ENCODE measurements at places on chromosomes 12 and 14. TPM values are rescaled to one million over a fixed set of nuclear protein-coding genes. Genes with fewer than 3 reads are reported as not detected.
A peak's percentile ranks its signal among the peaks of the same experiment; 100 is the strongest.

DNA sequence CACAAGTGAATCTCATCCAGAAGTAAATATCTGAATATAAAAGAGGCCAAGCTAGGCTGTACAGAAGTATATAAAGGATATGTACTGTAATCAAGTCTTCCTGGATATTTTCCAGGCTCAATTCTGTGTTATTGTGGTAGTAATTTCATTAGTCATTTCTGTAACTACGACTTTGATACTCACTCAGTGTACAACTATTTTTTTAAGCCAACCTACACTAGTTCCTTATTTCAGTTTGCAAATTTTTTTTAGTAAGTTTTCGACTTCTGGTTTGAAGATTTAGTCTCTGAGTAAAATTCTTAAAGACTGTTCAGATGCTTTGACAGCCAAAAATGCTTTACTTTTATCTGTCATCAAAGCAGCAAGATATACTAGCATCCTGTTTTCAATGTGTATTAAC lies 130.8 kb downstream of the CAPZA3 start:
- DNase-seq = no peak

DNA sequence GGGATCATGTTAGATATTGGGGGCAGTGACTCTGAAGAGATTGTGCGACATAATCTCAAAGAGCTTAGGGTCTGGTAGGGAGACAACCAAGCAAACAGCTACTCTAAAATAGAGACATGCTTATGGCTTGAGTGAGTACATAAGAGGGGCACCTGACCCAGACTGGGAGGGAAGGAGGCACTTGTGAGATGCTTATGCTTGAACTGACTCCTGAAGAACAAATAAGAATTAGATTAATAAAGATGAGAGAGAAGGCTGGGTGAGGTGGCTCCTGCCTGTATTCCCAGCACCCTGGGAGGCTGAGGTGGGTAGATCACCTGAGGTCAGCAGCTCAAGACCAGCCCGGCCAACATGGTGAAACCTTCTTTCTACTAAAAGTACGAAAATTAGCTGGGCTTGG lies 19.1 kb downstream of the TMTC2 start:
- no peak for DNase-seq

DNA sequence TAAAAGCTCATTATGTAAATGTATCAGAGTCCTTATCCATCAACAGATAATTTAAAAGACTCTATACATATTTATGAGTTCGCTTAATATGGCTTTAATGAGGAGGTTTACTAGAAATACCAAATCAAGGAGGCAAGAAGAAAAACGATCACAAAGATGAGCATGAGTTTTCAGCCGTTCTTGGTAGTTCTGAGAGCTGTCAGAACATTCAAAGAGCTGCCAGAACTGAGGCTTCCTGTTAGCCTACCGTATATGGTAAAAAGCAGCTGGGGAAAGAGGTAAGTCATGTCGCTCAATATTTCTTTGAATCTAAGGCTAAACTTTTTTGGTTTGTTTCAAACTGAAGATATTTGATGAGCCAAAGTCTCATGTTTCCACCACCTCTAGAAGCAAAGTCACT lies 115.3 kb upstream of the PLXNC1 start:
- DNase-seq = no peak

DNA sequence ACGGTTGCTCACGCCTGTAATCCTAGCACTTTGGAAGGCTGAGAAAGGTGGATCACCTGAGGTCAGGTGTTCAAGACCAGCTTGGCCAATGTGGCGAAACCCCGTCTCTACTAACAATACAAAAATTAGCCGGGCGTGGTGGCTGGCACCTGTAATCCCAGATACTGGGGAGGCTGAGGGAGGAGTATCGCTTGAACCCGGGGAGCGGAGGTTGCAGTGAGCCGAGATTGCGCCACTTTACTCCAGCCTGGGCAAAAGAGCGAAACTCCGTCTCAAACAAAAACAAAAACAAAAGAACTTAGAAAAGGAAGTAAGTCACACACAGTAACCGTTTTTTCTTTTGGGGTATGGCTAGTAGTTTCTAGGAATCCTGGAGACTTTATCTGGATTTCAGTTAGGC lies 1.7 kb upstream of the PALS1 start:
- no peak for DNase-seq

- DNase-seq = peak; percentile 31
Observed at GRCh38 chr12:11863988-11864387, 206.8 kb upstream of the BCL2L14 start.

- no peak for DNase-seq
Observed at GRCh38 chr12:16593546-16593945, 12.4 kb downstream of the LMO3 start.

DNA sequence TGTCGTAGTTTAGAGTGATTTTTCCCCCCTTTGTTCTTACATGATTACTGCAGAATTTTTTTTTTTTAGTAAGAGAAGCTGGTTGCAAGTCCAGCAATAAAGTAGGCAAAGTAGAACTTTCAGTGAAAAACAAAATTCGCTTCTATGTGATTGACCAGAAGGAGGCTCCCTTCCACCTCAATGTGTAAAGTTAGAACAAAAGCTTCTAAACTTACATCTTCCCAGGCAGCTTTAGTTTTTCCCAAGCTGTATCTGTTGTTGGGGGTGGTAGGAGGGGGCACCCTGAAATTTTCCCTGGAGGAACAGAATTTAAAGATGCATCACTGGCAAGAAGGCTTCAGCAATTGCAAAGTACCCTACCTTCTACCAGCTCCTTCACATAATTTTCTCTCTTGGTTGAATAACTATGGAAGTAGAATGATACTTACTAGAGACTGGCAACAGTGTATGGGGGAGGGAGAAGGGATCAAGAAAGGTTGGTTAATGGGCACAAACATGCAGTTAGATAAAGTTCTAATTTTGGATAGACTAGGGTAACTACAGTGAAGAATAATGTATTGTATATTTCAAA lies 87.3 kb upstream of the E2F7 start:
- no peak for DNase-seq

DNA sequence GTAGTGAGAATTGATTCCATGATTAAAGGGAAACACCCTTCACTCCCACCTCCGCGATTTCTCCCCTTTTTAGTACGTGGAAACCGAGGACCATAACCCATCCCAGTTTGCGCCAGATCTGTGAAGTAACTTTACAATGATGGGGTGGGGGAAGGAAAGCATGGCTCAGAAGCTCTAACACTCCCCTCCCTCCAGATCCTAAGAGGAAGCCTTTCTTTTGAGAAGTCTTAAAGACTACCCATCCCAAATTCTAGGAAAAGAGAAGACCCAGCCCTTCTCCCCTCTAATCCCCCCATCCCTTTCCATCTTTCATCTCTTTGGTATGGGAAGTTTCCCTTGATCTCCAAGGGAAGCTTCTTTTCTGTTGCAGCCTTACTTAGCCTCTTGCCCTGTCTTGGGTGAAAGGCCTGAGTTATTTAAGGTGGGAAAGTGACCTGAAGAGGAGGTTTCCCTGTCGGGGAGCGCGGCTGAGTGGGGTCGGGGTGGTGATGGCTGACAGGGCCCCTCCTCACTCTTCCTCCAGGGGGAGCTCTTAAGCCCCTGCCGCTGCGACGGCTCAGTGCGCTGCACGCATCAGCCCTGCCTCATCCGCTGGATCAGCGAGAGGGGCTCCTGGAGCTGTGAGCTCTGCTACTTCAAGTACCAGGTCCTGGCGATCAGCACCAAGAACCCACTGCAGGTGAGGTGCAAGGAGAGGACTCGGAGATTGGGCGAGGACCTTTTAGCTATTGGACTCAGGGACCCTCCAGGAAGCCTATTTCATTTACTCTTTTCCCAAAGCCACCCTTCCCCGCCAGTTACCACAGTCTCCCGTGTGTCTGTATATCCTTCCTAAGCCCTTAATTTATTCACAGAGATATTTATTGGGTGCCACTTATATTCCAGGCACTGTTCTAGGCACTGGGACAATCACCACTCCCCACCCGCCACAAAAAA lies 1.8 kb downstream of the MARCHF9 start:
- DNase-seq = no peak

DNA sequence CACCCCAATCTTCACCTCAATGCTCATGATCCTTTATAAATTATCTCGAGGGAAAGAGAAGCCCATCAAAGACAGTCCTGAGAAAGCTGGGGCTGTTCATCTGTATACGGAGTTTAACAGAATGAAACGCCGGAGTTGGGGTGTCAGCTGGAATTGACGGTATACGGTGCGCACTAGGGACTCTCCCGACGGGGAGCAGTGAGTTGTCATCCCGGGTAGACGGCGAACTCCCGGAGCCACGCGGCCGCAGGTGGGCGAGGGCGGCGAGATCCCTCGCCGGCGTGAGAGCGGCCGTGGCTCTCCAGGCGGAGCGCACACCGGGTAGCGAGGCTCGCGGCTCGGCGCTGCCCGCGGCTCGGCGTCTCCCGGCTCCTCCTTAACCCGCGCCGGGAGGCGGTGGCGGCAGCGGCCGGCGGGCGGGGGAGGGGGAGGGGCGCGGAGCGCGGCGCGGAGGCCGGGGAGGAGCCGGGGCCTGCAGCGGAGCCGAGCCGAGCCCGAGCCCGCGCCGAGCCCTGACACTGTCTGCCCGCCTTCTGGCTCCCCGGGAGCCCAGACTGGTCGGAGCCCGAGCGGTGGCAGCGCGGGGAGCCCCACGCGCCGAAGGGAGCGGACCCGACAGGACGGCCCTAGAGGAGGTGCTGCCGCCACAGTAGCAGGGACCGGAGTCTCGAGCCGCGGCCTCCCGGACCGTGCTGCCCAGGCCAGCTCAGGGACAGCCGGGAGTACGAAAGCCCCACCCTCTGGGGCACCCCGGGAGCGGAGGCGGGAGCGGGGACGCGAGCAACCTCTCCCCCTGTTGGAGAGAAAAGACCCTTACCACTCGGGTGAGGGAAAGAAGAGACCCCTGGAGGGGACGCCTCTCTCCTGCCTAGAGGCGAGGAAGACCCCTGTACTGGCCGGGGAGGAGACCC lies at the start of gene FOXJ2:
FOXJ2 (plus strand) TSS at position 475 of the 911 bp plus-strand sequence. CDS start 7,117 bp downstream, outside the sequence.
- peak; percentile 75 for DNase-seq

GRCh38 chr12:67748743-67749040 lies 100.1 kb downstream of the DYRK2 start:
- no peak for DNase-seq

DNA sequence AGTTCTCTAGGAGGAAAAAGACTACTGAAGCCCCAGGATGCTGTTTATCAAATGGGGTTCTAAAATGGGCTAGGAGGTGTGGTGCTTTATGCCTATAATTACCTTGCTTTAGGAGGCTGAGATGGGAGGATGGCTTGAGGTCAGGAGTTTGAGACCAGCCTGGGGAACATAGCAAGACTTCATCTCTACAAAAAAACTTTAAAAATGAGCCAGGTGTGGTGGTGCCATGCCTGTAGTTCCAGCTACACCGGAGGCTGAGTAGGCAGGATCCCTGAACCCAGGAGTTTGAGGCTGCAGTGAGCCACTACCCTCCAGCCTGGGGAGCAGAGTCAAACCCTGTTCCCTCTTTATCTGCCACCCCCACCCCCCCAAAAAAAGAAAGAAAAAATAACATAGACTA lies 23.3 kb upstream of the SLC2A3 start:
- no peak for DNase-seq

DNA sequence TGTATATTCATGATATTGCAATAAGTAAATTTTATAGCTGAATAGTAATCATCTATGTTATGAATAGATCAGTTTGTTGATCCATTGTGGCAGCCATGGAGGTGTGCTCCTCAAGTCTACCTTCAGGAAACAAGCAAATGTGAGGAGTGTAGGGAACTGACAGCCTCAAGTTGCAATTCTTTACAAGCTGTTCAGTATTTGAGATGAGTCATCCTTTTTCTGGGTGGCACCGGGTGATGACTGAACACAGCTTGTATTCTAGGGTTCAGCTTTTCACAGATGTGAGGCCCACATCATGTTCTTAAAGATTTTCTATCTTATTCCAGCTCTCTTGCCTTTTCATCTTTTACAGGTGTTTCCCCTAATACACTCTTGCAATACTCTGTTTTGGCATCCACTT lies 452.4 kb downstream of the KCNH5 start:
- peak; percentile 0 for DNase-seq

DNA sequence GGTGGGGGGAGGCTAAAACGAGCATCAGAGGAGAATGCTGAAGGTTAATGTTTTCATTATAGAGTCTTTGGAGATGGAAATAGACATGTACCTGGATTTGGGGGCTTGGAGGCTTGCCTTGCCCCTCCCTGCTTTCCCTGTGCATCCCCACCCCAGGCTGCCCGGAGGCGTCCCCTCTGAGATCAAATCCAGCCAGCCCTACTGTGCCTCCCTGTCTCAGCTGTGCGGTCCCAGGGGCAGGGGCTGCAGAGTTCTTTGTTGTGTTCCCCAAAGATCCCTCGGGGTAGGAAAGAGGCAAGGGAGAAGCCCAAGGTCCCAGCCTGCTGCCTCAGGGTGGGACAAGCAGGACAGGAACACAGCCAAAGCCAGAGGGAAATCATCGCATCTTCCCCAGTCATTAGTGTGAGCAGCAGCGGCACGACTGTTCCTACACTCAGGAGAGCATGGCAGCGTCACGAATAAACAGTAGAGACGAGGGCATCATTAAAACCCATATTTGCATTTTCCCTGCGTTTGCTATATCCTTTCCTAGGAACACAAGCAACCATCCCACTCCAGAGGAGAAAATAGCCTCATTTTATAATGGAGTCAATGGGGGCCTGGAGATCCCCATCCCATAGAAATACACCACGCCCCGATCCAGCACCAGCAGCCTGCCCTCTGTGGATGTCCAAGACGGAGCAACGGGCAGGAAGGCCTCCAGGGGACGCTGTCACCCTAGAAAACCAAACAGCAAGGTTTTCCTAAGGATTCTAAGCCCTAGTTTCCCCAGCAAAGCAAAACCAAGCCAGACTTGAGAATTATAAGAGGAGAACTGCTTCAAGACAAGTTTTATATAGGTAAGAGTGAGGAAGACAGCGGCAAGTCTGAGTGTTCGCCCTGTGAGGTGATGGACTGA lies 32.4 kb downstream of the ANO2 start:
- no peak for DNase-seq

- DNase-seq = no peak
Observed at GRCh38 chr12:104273503-104273902, 30.0 kb upstream of the EID3 start.

- DNase-seq = no peak
Observed at GRCh38 chr12:113466454-113467141, 5.1 kb downstream of the LHX5 start.

- DNase-seq = no peak
Observed at GRCh38 chr12:24379861-24380521, 430.5 kb upstream of the SOX5 start.

DNA sequence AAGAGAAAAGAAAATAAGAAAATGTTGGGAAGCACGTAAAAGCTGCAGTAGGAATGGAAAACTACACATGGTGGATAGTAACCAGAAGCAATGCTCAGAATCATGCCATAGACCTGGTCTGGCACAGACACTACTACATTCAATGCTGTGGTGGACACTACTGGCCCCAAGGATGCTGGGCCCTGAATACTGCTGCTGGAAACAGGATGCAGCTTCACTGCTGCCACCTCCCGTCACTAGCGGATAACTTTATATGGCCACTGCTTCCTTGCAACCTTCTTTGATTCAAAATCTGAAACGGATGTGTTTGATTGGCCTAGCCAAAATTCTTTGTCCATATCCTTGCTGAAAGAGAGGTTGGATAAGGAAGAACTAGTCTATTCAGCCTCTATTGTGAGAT lies 30.7 kb downstream of the ADCY6 start:
- no peak for DNase-seq

- DNase-seq = no peak
Observed at GRCh38 chr12:18422871-18423270, 161.6 kb downstream of the PIK3C2G start.

Gene KRT6C
- not detected for total RNA-seq

Gene CLSTN3
- total RNA-seq = not detected

Gene PHLDA1
- 13.8 TPM for total RNA-seq

Gene TMEM253
- not detected for total RNA-seq

Gene TAS2R9
- not detected for total RNA-seq

Gene LRP1-AS
- not detected for total RNA-seq

Measured in MG63 (cell line).